ENCODE measurements at places on chromosomes 1 and 21. TPM values are rescaled to one million over a fixed set of nuclear protein-coding genes. Genes with fewer than 3 reads are reported as not detected.

GRCh38 chr1:115727706-115728249 is 40.7 kb downstream of the CASQ2 start:
- DNase-seq: peak; percentile 80

- peak; percentile 100 for DNase-seq
Observed at GRCh38 chr1:8396786-8397406, 79.0 kb downstream of the SLC45A1 start.

DNA sequence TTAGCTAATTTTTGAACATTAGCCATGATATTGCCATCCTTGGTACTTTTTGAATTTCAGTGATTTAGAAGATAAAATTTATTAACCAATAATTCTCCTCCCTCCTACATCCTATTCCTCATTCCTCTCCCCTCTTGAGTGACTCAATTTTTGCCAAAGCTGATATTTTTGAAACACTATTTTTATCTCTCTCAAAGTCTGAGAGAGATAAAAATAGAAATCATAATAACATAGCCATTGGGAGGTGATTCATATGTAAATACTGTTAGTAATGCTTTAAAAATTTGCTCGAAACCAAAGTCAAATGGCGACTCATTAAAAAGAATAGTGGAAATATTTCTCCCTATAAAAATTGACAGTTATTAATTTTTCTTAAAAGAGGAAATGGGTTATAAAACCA is 97.4 kb downstream of the PATJ start:
- DNase-seq: peak; percentile 75

Gene MIB2
- 7.1 TPM for polyA plus RNA-seq

Gene SHE
- not detected for polyA plus RNA-seq

- no peak for DNase-seq
Observed at GRCh38 chr1:200448034-200448762, 38.4 kb upstream of the ZNF281 start.

DNA sequence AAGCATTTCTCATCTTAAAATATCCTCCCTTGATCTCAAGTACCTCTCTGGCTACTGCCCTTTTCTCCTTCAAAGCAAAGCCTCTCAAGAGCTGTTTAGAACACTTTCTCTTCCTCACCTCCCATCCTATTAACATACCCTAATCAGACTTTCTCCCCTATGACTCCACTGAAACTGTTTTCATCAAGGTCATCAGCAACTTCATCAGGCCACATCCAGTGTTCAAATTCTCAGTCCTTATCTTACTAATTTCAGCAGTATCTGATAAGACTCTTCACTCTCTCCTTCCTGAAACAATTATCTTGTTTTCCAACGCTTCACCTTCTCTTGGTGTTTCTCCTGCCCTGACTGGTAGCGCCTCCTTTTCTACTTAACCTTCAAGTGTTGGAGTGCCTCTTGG is 1.5 kb upstream of the RAP1A start:
- no peak for DNase-seq

Gene URB1
- 4.3 TPM for polyA plus RNA-seq

- DNase-seq: no peak
Observed at GRCh38 chr21:38384238-38384560, 114.1 kb downstream of the ERG start.

DNA sequence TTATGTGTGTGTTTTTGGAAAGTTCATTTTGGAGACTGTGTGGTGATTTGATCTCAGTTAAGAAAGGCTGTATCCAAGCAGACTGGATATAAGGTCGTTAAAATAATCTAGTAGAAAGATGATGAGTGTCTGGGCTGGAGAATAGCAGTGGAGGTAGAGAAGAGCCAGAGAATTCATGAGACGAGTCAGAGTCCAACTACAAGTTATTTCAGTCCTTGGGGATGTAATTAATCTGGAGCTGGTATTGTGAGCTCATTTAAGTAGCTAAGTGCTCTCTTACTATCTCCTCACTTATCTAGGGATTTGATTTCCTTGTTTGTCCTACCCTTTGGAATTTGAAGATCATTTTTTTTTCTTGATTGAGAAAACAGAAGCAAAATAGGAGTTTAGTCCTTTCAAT is 1219.0 kb upstream of the ADGRL4 start:
- DNase-seq: no peak

GRCh38 chr1:86339014-86339812 is 56.9 kb downstream of the ODF2L start:
- no peak for DNase-seq

Gene TDRD10
- not detected for polyA plus RNA-seq

- DNase-seq: peak; percentile 98
Observed at GRCh38 chr1:225700164-225700821, 47.4 kb upstream of the ENAH start.

DNA sequence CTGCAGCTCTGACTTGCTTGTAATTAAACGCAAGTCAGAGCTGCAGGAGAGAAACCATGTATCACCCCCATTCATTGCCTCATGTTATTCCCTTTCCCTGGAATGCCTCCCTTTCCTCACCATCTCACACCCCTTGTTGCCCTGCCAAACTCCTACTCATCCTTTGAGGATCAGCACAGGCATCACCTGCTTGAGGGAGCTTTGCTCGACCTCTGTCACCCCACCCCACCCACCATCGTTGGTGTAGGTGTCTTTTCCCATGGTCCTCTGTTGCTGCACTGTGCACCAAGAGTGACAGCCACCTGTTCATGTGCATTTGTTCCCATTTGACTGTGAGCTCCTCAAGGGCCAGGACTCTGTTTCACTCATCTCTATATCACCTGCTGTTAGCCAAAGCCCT is 117.2 kb downstream of the PLPP3 start:
- no peak for DNase-seq

GRCh38 chr21:45713613-45714012 is 70.1 kb downstream of the PCBP3 start:
- no peak for DNase-seq

- DNase-seq: peak; percentile 70
Observed at GRCh38 chr1:96520579-96520947, 201.0 kb upstream of the PTBP2 start.

DNA sequence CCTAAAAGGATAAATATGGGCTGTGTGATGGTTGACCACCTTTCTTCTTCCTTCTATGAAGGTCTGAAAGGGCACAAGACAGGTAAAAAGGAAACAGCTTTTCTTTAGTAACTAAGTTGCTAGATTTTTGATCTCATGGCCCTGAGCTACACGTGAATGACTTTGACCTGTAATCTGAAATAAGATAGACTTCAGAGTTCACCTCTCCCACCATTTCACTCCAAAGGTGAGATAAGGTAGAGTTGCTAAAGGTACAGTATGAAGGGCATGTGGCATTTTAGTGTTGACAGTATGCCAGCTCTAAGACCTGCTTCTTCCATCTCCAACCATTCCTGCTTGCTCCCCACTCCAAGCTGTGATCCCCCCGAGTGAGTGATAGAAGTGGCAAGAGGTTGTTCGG is 25.8 kb upstream of the C8B start:
- no peak for DNase-seq

GRCh38 chr1:63913533-63913932 is 139.7 kb downstream of the ROR1 start:
- DNase-seq: peak; percentile 35

Gene CFHR3
- polyA plus RNA-seq: not detected

- peak; percentile 45 for DNase-seq
Observed at GRCh38 chr1:182235952-182236650, 155.5 kb downstream of the GLUL start.

Gene DNALI1
- polyA plus RNA-seq: 8.3 TPM

DNA sequence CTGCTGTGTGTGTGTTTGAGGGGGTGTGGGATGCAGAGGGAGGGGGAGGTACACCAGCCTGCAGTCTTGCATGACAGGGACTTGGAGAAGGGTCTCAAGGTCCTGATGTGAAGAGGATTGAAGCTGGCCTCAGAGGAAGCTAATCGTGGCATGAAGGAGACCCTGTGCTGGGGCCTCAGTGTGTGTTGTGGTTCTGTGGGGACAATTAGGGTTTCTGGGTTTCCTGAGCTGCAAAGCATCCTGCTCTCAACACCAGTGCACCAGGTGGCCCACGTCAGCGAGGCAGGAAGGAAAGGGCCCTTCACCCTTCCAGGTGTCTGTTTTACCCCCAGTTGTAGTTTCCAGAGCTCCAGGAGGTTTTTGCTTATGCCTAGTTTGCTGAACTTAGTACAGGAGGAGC is 52.8 kb downstream of the TENT5C start:
- DNase-seq: no peak

Gene AXDND1
- 0.05 TPM for polyA plus RNA-seq

GRCh38 chr1:164772635-164773034 is 213.7 kb downstream of the PBX1 start:
- peak; percentile 99 for DNase-seq

DNA sequence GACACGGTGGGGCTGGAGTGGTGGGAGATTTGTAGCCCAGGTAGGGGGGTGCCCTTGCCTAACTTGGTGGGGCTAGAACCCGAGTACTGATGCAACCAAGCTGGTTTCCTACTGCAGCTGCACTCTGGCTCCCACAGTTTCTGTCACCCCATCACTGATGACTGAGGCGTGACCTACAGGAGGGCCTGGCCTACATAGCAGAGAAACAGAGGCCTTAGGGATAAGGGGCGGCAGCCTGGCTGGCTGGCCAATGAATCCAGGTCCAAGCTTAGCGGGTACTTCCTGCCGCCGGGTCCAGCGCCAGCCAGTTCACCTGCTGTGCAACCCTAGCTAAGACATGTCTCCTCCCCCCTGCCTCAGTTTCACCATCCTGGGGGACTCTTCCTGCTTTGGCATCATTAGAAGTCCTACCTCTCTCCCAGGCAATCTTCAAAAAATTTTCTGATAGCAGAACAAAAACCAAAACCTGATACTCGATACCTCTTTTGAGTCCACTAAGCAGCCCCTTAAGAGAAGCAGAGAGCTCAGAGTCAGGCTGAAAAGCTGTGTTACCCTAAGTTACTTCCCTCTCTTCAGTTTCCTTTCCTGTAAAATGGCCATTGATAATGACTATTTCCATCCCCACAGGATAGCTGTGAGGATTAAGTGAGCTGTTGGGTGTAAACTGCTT is 27.3 kb upstream of the RNF19B start:
- no peak for DNase-seq

Gene CLCA1
- polyA plus RNA-seq: 0.01 TPM

- DNase-seq: no peak
Observed at GRCh38 chr1:29057700-29058099, 66.0 kb downstream of the TMEM200B start.

DNA sequence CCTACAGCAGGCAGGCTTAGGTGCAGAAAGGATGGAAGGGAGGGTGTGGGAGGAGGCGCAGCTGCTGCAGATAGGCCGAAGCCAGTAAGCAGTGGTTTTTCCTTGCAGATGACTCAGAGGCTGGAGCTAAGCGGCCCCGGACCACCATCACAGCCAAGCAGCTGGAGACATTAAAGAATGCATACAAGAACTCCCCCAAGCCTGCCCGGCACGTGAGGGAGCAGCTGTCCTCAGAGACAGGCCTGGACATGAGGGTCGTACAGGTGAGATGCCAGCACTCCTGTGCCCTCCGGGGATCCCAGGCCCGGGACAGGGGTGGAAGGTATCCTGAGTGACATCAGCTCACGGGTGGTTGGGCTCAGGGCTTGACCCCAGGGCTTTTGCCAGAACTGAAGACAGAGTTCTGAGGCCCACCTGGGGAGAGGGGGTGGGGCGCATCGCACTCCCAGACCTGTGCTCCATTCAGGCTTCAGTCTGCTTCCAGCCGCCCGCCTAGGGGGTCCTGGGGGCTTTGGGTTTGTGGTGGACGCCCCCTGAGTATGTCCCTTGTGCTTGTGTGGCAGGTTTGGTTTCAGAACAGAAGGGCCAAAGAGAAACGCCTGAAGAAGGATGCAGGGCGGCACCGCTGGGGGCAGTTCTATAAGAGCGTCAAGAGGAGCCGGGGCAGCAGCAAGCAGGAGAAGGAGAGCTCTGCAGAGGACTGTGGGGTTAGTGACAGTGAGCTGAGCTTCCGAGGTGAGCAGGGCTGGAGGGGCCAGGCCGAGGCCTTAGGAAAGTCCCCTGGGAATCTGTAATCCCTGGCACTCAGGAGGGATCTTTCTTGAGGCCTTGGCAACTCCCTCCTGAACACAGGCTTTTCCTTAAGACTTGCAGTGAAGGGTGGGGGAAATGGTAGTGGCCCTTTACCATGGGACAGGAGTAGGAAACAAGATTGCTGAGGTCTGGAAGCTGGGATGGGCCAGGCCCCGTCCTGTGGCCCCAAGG is 41.5 kb downstream of the LHX4 start:
- DNase-seq: peak; percentile 87

Gene ITLN2
- polyA plus RNA-seq: not detected

All from fibroblast of lung (primary cell).